ENCODE measurements at places on chromosomes 1 and 21. TPM values are rescaled to one million over a fixed set of nuclear protein-coding genes. Genes with fewer than 3 reads are reported as not detected.

The LIPI gene
- total RNA-seq, result not detected

The LINGO4 gene
- total RNA-seq, result not detected

The GJB5 gene
- not detected for total RNA-seq

The CXADR gene
- total RNA-seq, result 2.1 TPM

The ZFP69B gene
- 2.5 TPM for total RNA-seq

The NPHP4 gene
- total RNA-seq, result 4.9 TPM

The GABRD gene
- not detected for total RNA-seq

The ANKRD35 gene
- 6.8 TPM for total RNA-seq

The OR2L3 gene
- total RNA-seq, result not detected

The FAM177B gene
- not detected for total RNA-seq

The SH2D5 gene
- 5.5 TPM for total RNA-seq

The YRDC gene
- 19.2 TPM for total RNA-seq

The FMN2 gene
- 0.17 TPM for total RNA-seq

The SYDE2 gene
- total RNA-seq, result 1.9 TPM

The COG2 gene
- total RNA-seq, result 15.3 TPM

The SERPINC1 gene
- 0.15 TPM for total RNA-seq

The KIAA1614 gene
- total RNA-seq, result 9.2 TPM

The OR6P1 gene
- total RNA-seq, result not detected

The EDARADD gene
- total RNA-seq, result not detected

The AGMAT gene
- total RNA-seq, result 2.1 TPM

The VHLL gene
- total RNA-seq, result not detected

The IL19 gene
- not detected for total RNA-seq

The PDZK1 gene
- total RNA-seq, result under 0.01 TPM

The TNNT2 gene
- total RNA-seq, result not detected

The OR2L8 gene
- total RNA-seq, result not detected

The AMY2A gene
- not detected for total RNA-seq

The SEMA6C gene
- 2.1 TPM for total RNA-seq

The LCA5L gene
- 0.17 TPM for total RNA-seq

The GBP3 gene
- total RNA-seq, result 4.6 TPM

The NBPF6 gene
- total RNA-seq, result not detected

The TMEM52 gene
- total RNA-seq, result 1.3 TPM

The ESPN gene
- not detected for total RNA-seq

The ZBED6 gene
- 4.3 TPM for total RNA-seq

The FMOD gene
- total RNA-seq, result 2.2 TPM

The EXO1 gene
- 16.6 TPM for total RNA-seq

The SMPDL3B gene
- not detected for total RNA-seq

The BARHL2 gene
- total RNA-seq, result not detected

The GBP5 gene
- not detected for total RNA-seq

The PAQR6 gene
- 0.34 TPM for total RNA-seq
